ENCODE measurements at places on chromosomes 13 and 19.

DNA sequence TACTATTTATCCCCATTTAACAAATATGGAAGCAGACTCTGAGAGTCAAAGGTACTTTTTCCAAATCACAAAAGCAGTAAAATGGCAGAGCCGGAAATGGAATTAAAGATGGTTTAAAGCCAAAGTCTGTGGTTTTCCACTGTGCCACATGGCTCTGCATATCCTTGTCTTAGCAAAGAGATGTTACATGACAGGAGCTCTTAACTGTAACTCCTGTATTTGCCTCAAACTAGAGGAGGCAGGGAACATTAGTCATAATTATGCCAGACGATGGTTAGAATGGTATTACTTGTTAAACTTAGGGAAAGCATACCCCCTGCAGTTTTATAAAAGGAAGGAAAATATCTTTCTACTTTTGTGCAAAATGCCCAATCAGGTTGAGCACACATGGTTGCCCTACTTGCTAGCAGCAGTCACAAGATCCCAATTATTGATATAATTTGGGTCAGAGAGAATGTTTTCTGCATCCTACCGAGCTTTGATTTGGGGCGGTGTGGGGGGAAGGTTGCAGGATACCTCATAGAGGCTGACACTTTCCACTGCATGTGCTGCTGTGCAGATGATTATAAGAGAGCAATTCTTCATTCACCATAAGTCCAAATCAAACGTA, 42.0 kb upstream of the MAB21L1 start:
- no peak for DNase-seq

GRCh38 chr19:51514866-51515481, 13.4 kb upstream of the SIGLEC12 start:
- peak; percentile 39 for DNase-seq

- no peak for DNase-seq
These were observed 10.3 kb downstream of the RAB8A start for GRCh38 chr19:16121967-16122366.

DNA sequence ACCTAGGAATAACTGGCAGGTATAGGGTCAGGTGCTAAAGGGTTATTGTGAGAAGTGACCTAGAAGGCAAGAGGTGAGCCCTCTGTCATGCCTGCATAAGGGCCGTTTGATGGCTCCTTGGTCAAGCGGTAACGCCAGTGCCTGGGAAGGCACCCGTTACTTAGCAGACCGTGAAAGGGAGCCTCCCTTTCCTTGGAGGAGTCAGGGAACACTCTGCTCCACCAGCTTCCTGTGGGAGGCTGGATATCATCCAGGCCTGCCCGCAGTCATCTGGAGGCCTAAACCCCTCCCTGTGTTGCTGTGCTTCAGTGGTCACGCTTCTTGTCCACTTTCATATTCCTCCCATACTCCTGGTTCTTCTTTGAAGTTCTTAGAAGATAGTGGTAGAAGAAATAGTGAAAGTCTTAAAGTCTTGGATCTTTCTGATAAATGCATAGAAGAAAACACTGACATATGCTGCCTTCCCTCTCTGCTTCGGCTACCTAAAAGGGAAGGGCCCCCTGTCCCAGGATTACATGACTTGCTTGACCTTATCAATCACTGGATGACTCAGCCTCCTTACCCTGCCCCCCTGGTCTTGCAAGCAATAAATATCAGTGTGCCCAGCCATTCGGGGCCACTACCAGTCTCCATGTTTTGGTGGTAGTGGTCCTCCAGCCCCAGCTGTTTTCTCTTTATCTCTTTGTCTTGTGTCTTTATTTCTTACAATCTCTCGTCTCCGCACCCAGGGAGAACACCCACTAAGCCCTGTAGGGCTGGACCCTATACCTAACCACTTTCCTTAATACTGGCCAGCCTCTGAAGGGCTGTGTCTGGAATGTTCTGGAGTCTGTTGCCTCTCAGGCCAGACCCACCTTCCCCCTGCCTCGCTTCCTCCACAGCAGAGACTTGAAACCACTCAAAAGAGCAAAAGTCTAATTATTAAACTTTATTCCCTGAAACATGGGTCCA, 16.1 kb upstream of the ABCC4 start:
- DNase-seq, result no peak

GRCh38 chr19:45547965-45548609, 36.5 kb downstream of the OPA3 start:
- peak; percentile 94 for DNase-seq

DNA sequence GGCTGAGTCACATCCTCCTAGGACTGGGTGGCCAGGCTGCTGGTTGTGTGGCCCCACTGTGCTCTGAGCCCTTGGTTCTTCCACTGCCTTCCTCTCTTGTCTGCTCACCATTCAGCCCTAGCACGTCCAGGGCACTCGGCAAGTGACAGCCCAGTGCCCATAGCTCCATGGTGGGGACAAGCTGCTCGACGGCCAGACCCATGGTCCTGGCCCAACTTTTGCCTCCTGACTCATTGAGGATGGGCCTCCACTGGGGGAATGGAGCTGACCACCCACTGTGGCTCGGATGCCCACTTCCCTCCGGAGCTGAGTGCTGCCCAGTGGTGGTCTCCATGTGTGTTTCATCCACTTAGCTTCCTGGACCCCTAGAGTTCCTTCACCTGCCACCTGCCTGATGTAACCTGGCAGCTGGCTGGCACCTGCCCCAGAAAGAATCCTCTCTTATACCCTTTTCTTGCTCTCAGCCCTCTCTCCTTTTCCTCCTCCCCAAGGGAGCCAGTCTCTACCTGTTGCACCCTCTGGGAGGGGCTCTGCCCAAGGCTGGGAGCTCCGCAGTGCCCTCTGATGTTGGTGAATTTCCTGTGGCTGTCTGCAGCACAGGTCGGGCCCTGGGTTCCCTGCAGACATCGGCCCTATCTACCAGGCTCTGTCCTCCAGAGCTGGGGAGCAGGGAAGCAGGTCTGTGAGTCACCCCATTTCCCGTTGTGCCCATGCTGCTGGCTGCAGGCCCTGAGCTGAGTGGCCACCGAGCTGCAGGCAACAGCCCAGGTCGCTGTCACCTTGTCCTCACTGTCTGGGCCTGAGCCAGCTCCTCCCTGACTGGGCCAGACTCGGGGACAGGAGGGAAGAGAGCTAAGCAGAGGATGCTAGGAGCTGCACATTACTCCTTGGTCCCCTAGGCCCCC, 7.4 kb downstream of the CHST8 start:
- DNase-seq, result no peak

Data from mammary epithelial cell (primary cell).